ENCODE measurements at places on chromosomes 16 and 17.

DNA sequence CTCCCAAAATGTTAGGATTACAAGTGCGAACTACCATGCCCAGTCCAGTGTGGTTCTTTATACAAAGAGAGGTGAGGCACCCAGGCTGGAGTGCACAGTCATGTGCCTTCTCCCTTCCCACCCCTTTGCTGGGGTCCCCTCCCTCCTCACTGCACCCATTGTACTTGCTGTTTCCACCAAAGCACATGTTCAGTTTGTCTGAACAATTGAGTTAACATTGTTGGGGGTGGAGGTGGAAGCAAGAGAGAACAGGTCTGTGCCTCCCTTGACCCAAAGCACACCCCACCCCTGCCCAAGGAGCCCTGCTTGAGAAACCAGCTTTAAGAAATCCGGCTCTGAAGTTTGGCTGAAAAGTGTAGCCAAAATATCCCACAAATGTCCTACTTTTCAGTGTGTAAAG lies 142.3 kb upstream of the CDH5 start:
- DNase-seq, result no peak

DNA sequence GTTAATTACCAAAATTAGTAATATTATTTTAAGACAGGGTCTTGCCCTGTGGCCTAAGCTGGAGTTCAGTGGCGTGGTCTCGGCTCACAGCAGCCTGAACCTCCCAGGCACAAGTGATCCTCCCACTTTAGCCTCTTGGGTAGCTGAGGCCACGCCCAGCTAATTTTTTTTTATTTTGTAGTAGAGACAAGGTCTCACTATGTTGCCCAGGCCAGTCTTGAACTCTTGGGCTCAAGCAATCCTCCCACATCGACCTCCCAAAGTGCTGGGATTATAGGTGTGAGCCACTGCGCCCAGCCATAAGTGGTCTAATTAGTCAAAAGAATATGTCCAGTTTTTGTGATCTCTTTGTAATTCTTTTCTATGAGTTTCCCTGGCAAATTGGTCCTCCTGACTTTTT lies 12.0 kb upstream of the CFDP1 start:
- no peak for DNase-seq

- no peak for DNase-seq
Observed at GRCh38 chr16:12906271-12906670, 4.9 kb downstream of the SHISA9 start.

DNA sequence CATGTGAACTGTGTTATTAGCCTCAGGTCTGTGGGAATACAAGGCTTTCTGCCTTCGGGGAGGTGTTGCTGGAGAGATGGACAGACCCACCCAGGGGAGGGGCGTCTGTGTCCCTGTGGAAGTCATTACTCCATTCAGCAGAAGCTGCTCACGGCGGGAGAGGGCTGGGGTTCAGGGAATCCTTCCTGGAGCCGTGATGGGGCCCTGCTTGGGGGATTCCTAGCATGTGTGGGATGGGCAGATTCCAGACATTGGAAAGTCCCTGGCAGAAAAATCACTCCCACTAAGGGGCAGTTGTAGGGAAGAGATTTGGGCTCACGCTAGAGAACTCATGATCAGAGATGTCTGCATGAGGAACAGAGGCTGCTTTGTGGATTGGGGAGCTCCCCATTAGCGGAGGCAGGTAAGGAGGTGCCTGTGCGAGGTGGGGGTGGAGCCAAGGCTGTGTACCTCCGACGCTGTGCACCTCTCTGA lies 56.3 kb upstream of the IL34 start:
- no peak for DNase-seq

GRCh38 chr16:56317998-56318826 lies 107.1 kb downstream of the AMFR start:
- DNase-seq, result peak; percentile 72

GRCh38 chr17:79087428-79088143 lies 13.0 kb downstream of the ENGASE start:
- peak; percentile 34 for DNase-seq

DNA sequence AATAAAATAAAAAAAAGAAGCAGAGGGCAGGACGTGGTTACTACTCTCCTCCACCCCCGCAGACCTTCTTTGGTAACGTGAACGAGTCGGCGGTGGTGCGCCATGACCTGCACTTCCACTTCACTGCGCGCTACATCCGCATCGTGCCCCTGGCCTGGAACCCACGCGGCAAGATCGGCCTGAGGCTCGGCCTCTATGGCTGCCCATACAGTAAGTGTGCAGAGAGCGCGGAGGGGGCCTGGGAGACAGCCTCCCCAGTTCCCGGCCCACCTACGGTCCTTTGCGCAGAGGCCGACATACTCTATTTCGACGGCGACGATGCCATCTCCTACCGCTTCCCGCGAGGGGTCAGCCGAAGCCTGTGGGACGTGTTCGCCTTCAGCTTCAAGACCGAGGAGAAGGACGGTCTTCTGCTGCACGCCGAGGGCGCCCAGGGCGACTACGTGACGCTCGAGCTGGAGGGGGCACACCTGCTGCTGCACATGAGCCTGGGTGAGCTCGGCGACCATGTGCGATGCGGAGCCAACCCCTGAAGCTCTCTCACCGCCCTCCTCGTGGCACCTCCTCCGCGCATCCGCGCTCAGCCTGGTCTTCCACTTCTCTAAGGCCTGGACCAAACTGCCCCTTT lies 2.7 kb downstream of the CNTNAP1 start:
- DNase-seq, result no peak

GRCh38 chr17:45813048-45813725 lies 29.1 kb downstream of the CRHR1 start:
- no peak for DNase-seq

DNA sequence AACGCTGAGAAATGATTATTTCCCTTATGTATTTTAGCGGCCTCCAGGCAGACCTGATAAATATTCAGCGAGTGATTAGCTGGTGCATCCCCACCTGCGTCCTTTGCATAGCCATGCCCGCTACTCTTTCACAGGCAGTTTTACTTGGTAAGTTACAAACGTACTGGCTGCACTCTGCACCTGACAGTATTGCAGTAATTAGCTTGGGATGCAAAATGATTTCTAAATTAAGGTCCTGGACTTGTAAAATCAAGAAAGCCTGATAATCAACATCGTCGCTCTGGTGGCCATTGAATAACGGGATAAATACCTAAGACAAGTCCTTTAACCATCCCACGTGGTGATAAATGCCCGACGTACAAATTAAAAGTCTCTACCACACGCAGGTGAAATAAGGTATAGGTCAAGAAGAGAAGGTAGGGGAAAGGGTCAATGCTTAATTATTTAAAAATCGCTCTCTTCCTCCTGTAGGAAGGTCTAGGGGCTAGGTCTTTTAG lies 998 bp upstream of the PRKCA start:
- no peak for DNase-seq

GRCh38 chr17:17580662-17581470 lies 10.6 kb downstream of the PEMT start:
- no peak for DNase-seq

- DNase-seq, result no peak
Observed at GRCh38 chr17:27323538-27324215, 29.8 kb downstream of the WSB1 start.

DNA sequence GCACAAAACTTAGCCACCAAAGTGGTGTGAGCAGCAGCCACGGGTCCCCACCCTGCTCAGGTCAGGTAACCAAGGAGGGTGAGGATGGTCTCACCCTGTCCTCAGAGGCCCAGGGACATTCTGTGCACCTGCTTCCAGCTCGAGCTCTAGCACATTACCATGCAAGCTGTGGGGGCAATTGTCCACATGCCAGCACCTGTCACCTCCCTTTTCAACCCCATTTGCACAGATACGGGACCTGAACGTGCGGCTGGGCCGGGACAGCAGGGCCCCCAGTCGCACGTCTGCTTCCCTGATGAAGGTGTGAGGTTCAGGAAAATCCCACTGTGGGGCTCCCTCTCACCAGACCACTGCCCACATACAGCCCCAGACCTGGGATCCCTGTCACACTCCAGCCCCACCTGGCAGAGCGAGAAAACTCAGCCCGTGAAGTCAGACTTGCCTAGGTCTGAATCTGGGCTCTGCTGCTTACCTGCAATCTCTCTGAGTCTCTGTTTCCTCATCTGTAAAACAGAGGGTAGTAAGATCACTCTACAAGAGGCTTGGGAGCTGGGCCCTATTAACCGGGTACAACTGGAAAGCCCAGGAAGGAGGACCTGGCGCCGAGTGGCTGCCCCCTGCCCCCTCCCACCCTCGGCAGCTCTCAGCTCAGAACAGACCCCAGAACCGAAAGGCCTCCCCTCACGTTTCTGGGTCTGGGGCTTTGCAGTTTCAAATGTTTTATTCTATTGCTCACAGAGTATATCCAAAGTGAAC lies 7.9 kb downstream of the WFIKKN2 start:
- DNase-seq, result no peak

- DNase-seq, result no peak
Observed at GRCh38 chr17:31394544-31394943, 3.1 kb downstream of the RAB11FIP4 start.

All from stimulated activated CD4-positive, alpha-beta T cell treated with anti-CD3 and anti-CD28 coated beads, Interleukin-15, amount 100 ng/mL, for 48 hours (primary cell).